ENCODE measurements at places on chromosomes 3 and 15.

DNA sequence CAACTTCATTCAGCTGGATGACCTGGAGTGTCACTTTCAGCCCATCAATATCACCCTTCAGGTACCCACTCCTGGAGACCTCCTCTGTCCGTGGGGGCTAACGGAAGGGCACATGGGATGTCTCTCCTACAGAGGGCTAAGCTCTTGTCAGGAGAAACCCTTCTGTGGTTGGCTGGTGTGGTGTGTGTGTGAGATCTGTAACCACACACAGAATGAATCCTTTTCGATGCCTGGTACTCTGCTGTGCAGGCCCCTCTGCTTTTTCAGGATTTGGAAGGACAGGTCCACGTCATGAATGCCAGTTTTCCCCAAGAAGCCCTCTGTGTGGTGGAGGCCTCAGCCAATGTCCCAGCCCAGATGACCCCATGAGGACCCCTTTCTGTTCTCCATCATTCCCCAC is 117.7 kb upstream of the CTDSPL start:
- no peak for DNase-seq

GRCh38 chr15:76178296-76179000 is 118.7 kb downstream of the TMEM266 start:
- DNase-seq, result no peak

GRCh38 chr3:59808446-59808845 is 758.6 kb upstream of the CFAP20DC start:
- DNase-seq, result no peak

- DNase-seq, result no peak
Observed at GRCh38 chr15:69154684-69155083, 5.8 kb upstream of the GLCE start.

- DNase-seq, result no peak
Observed at GRCh38 chr3:124037326-124037725, 45.4 kb upstream of the ROPN1 start.

- no peak for DNase-seq
Observed at GRCh38 chr3:120641696-120642246, 40.3 kb downstream of the HGD start.

DNA sequence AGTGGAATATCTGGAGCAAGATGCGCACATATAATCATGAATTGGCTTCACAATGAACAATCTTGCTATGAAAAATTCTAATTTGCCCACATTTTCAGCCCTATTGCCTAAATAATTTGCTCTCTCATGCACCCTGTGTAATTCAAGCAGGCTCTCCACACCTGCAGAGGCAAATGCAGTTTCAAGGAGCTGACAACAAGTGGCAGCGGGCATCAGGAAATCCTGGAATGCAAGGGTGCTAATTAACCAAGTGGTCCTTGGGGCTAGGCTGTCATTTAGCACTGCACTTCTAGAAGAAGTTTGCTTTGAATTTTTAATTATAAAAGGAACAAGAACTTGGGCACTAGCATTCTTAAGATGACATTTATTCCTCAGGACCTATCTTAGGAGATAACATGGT is 56.3 kb upstream of the ICE2 start:
- DNase-seq, result no peak

GRCh38 chr15:78976691-78977090 is 31.8 kb upstream of the CTSH start:
- no peak for DNase-seq

GRCh38 chr15:61064651-61065050 is 164.5 kb downstream of the RORA start:
- DNase-seq, result no peak

DNA sequence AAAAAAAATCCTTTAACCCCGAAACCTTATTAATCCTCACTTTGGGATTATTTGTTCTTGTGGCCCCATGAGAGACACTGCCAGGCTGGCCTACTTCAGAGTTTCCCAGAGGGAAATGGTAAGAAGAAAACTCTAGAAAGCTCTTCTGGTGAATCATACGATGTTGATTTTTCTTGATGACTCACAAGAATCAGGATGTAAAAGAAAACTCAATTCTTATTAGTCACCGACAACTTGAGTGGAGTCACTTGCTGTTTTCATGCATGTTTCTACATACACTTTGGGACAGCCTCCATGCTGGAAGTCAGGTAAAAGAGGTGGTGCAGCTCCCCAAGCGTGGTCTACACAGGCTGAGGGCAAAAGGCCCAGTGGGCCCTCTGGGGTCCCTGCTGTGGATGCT is 42.8 kb downstream of the MYO5C start:
- no peak for DNase-seq

DNA sequence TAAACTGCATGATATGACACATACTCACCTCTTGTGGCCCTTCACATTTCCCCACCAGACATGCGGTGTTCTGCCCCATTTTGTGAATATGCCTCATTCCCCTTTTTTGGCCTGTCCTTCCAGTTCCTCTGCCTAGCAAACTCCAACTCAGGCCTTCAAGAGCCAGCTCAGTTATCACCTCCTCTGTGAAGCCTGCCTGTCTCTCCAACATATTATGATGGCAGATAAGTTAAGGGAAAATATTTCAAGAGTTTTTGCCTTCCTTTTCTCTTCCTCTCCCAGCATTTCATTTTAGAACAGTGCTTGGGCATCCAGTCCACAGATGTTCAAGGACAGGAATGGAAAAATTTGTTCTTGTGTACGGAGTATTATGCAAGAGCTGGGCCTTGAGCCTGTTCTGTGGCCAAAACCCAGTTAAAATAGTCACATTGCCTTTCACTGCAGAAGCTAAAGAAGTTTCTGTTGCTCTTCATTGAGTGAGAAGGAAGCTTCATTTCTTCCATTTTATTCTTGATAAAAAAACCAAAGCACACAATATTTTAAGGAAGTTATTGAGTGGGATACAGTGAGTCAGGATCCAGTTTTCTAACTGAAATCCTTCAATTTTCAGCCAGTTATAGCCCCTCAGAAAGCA is 192.0 kb downstream of the GHSR start:
- DNase-seq, result no peak

DNA sequence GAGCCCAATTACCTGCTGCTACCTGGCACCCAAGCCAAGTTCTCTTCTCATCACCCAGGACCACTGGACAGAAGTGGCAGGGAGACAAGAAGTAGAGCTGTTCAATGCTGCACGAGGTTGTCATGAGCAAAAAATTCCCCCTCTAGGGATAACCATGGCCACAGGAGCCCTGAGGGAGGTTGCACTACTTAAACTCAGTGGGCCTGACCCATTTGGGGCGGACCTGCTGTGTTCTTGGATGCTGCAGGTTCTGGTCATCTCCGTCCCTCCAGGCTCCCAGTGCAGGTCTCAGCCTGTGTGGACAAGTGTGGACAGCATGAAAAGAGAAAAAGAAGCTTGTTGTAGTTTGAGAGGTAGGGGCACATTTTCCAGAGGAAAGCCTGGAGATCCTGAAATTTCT is 26.1 kb upstream of the MANF start:
- no peak for DNase-seq

DNA sequence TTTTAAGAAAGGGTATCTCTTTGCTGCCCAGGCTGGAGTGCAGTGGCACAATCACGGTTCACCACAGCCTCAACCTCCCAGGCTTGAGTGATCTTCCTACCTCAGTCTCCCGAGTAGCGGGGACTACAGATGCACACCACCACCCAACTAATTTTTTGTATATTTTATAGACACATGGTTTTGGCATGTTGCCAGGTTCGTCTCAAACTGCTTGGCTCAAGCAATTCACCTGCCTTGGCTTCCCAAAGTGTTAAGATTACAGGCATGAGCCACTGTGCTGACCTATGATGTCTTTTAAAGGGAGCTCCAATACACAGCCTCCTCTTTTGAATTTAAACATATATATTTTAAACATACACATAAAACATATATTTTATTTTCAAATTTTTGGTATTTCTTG is 60.9 kb downstream of the SLC9C1 start:
- no peak for DNase-seq

DNA sequence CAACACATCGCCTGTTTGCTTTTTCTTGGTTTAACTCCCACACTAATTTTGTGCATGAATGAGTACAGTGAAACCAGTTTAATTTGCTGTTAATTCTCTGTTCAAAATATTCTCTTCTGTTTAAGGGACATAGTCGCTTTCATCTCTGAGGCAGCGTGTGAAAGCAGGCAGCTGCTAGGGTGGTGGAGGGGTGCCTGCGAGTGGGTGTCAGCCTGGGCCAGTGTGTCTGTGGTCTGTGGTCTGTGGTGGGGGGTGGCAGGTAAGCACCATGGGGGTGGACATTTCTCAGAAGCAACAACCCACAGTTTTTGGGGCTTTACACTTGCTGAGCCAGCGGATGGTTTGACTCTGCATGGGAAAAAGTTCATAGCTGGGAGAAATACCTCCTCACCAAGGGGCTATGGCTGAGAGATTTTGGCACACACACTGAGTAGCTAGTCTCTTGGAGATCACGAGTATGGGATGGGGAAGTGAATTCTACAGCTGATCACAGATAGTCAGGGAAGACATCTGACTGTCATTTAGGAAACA is 109.2 kb downstream of the EPHB1 start:
- DNase-seq, result no peak

DNA sequence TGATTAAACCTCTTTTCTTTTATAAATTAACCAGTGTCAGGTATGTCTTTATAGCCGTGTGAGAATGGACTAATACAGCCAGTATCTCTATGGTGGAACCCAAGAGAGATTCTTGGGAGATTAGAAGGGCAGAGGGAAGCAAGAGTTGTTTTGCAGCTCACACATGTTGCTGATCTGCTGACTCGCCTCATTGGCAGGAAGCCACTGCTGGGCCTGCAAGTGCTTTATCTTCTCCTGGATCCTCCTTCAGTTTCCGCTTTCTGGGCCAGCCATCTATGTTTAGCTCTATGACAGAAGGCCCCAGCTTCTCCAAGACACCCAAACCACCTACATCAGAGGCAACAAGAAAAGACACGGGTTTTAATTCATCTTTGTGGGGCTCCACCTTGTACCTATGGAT is 23.4 kb upstream of the GALNT15 start:
- no peak for DNase-seq

GRCh38 chr3:185807445-185808068 is 17.3 kb downstream of the IGF2BP2 start:
- no peak for DNase-seq

GRCh38 chr15:40886586-40886985 is 7.7 kb upstream of the VPS18 start:
- no peak for DNase-seq

DNA sequence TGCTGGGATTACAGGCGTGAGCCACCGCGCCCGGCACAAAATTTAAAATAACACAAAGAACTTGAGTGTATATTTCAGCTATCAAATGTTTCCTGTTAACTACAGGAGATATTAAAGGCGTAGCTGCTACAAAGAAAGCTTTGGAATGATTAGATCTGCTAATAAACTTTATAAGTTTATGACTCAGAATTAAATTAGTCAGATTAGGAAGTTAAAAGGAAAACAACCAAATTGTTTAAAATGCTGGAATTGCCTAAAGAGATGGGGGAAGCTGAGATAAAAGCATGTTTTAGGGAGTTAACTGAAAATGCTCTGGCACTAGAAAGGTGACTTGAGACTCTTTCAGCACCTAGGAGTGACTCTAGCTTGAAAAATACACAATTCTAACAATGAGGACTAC is 58.9 kb downstream of the COL8A1 start:
- DNase-seq, result no peak

- DNase-seq, result no peak
Observed at GRCh38 chr3:125165189-125165947, 47.2 kb downstream of the SLC12A8 start.

DNA sequence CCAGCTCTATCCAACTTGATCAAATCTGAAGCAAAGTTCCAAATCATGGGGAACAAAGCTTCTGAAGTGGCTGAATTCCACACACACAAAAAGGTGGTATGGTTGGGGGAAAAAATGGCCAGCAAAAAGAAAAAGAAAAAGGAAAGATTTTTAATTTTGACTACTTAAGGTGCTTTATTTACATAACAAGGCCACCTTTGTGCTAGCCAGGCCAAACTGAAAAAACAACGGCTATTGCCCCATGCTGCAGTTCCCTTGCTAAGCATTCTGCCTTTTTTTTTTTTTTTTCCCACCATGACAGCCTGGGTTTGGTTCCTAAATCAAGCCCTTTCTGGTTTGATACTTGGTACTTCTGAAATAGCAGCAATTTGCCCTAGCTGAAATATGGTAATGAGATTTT is 66.5 kb upstream of the DAZL start:
- no peak for DNase-seq

Measured in NCI-H2081 treated with DMSO at 0.1 percent for 48 hours (cell line).